ENCODE measurements at places on chromosomes 6 and 20.
A peak's percentile ranks its signal among the peaks of the same experiment; 100 is the strongest.

- DNase-seq: no peak
These were observed 347.3 kb downstream of the THBS2 start for GRCh38 chr6:168906391-168906790.

- DNase-seq: no peak
These were observed 21.6 kb downstream of the SOBP start for GRCh38 chr6:107511511-107511993.

DNA sequence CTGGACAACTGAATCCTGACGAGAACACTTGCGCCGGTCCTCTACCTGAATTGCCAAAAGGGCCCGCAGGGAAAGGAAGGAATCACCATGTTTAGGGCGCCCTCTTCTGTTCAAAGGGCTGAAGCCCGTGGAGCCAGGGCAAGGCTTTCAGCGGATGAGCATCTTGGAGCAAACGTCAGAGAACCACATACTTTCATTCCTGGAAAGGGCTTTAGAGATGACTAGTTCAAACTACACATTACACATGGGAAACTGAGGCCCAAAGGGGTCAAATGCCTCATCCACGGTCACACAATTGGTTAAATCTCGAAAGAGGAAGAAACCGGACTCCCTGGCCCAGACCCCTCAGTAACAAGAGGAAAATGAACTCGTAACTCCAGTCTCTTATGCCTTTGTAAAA lies 11.5 kb upstream of the ZNF133 start:
- DNase-seq: peak; percentile 17

- DNase-seq: no peak
These were observed 1.5 kb downstream of the MTHFD1L start for GRCh38 chr6:150866991-150867501.

DNA sequence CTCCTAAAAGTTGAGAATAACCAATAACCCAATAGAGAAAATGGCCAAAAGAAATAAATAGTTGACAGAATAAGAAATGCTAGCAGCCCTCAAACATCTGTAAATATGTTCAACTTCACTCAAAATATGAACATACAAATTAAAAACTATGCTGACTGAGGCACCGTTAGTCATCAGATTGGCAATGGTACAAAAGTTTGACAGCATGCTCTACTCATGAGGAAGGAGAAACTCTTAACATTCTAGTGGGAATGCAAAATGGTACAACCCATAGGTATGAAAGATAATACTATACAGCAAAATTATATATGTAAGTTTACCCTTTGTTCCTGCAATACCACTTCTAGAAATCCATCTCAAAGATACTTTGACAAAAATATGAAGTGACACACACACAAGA lies 1.6 kb upstream of the ZSCAN12 start:
- DNase-seq: no peak

DNA sequence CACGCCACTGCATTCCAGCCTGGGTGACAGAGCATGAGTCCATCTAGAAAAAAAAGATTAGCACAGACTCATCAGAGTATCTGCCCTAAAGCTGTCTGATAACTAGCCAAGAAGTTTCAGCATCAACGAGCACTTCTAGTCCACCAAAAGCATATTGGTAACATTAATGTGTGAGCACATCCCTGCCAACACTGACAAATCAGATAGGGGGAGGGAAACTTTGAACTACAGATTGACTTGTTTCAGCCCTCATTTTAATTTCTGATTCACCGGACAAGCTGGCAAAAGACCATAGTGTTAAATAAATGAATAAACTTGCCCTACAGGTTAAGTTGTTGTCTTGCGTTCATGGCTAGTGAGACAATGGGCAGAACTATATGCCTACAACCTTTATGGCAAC lies 7.7 kb upstream of the SEC63 start:
- DNase-seq: no peak

DNA sequence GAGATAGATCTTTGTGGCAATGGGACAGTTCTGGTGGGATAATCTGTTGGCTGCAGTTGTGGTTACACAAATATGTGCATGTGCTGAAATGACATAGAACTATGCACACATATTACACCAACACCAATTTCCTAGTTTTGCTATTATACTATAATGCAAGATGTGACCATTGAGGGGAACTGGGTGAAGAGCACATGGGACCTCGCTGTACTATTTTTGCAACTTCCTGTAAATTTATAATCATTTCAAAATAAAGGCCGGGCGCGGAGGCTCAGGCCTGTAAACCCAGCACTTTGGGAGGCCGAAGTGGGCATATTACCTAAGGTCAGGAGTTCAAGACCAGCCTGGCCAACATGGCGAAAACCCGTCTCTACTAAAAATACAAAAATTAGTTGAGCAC lies 8.7 kb downstream of the ARMC12 start:
- DNase-seq: no peak

DNA sequence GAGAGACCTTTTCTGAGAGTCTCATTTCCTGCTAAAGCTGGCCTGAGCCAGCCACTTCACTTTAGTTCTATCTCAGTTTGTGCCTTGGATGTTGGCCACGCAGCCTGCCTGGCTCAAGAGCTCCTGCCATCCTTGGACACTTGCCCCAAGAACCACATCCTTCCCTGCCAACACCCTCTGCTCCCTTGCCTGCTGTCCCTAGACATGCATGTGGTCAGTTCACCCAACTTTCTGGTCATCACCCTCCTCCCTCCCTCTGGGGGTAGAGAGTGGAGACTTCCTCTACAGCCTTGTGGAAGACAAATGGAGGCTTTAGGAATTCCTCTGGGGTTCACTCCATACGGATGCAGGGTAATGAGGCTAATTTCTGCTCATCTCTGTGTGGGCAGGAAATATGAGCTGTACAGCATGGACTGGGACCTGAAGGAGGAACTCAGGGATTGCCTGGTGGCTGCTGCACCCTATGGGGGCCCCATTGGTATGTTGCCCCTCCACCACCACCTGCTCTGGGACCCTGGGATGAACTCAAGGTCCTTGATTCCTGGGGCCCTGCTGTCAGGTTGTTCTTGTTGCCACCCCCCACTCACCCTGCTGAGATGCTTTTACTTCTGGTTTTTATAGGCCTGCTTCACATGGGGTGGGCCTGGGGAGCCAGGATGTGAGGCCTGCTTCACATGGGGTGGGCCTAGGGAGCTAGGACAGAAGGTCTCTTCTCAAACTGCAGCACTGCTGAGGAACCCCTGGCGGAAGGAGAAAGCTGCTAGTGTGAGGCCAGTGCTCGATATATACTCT lies 13.8 kb upstream of the PTPRA start:
- no peak for DNase-seq

DNA sequence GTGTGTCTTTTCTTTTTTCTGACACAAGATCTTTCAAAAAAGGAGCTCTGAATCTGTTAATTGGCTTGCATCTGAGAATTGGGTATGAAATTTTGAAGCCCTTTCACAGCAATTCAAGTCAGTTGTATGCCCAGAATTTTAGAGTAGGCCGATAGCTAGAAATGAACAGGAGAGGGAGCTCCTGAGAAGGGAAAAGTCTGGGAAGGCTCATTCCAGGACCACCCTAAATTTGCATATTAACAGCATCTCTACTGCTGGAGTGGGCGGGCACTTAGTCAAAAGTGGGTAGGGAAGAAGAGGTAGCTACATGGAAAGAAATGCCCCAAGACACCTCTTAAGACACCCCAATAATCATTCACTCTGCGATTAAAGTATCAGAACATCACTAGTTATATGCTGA lies 928.3 kb downstream of the TBC1D32 start:
- DNase-seq: no peak

GRCh38 chr20:10094566-10095173 lies 59.9 kb downstream of the ANKEF1 start:
- DNase-seq: no peak

DNA sequence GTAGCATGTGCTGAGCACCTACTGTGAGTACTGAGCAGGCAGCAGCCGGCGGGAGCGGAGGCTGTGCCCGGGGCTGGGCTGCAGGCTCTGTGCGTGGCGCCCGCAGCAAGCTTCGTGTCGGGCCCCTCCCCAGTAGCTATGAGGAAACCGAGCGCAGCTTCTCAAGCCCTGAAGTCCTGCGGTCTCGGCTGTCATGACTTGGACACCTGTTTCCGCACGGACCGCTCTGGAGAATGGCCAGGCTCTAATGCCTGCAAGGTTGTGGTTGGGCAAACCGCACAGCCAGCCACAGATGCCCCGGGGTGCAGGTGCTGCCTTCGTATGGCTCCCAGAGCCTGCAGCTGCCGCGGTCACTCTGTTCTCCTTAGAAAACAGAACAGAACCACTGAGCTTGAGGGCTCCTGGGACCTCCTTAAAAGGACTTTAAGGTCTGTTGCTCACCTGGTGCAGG lies 33.7 kb downstream of the PYGB start:
- DNase-seq: no peak

- no peak for DNase-seq
These were observed 208.1 kb downstream of the UTRN start for GRCh38 chr6:144493035-144493910.

GRCh38 chr6:51684603-51685002 lies 402.8 kb downstream of the PKHD1 start:
- no peak for DNase-seq

- no peak for DNase-seq
These were observed 275.6 kb downstream of the BTBD9 start for GRCh38 chr6:38364127-38364526.

- peak; percentile 74 for DNase-seq
These were observed 1.5 kb downstream of the SIGLEC1 start for GRCh38 chr20:3710703-3711483.

DNA sequence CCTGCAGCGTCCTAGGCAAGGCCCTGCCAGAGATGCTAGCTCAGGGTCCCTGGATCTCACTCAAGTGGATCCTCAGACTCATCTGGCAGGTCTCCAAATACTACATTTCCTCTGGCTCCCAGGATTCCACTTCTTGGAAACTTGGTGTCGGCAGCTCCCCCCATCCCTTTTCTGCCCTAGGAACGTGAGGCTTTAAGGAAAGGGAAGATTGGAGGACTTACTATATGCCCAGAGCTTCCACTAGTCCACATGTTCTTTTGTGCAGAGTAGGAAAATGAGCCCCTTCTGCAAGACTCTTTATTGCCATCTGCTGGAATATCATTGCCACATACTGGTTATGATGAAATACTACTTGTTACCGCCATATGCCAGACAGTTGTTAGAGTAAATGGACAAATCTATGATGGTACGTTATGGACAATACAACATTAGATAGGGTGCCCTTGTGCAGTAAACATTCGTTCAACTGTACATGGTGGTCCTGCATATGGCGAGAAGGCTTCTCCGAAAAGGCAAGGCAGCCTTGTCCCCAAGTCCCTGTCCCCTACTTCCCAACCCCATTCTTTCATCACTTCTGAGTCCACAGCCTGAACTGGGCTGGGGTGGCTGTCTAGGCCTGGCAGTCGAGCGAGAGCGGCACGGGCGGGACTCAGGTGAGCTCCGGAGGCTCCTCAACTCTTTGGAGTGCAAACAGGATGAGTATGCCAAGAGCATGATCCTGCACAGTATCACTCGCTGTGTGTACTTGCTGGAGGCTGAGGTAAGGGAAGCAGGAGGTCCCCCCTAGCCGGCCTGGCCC lies 780 bp downstream of the ARMC12 start:
- no peak for DNase-seq

All from stimulated activated CD4-positive, alpha-beta T cell treated with anti-CD3 and anti-CD28 coated beads, Interleukin-1b, Interleukin-23, amount 100 ng/mL, for 1 hour (primary cell).